ENCODE measurements at places on chromosomes 5 and 9. TPM values are rescaled to one million over a fixed set of nuclear protein-coding genes. Genes with fewer than 3 reads are reported as not detected.

GRCh38 chr5:104650313-104651055 is 1087.9 kb upstream of the NUDT12 start:
- no peak overlapping the region for H3K4me3 ChIP-seq
- no peak for DNase-seq
- H3K4me1 ChIP-seq, result no peaks in the 10 kb centered on the region
- H3K27ac ChIP-seq, result no peak overlapping the region

GRCh38 chr5:168668078-168668477 is 88.9 kb upstream of the PANK3 start:
- no peak overlapping the region for H3K27ac ChIP-seq
- no peaks in the 10 kb centered on the region for H3K4me1 ChIP-seq

DNA sequence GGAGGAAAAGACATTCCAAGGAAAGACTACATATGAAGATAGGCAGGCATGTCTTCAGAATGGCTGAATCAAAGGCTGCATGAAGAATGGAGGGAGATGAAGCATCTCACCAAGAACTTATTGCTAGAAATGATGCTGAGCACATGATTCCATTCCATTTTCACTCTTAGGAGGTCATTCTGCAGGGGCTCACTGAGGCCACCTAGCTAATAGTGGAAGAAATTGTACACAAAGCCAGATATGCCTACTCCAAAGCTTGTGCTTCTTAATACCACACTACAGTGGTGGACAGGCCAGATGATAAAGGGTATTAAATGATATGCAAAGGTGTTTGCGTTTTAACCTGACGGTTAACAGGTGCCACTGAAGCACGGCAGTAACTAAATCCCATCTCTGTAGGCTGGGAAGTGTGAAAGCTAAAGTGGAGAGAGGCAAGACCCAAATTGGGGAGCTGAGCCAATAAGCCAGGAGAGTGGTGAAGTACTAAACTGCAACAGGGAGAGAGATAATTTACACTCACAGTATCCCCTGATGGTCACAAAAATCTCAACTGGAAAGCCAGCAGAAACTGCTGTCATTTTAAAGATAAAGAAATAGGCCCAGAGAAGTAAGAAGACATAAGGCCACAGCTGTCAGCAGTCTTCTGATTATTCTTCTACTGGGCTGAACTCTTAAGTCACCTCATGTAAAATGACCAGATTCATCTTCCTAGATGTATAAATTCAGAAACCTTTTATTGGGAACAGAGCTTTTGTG is 14.6 kb downstream of the NDUFA8 start:
- no peaks in the 10 kb centered on the region for H3K36me3 ChIP-seq
- no peak overlapping the region for H3K27ac ChIP-seq
- H3K4me1 ChIP-seq, result peaks cover 28% of the 10 kb centered on the region
- DNase-seq, result no peak
- H3K4me3 ChIP-seq, result no peak overlapping the region

GRCh38 chr5:42590566-42590965 is 166.1 kb upstream of the CCDC152 start:
- peaks cover 77% of the 10 kb centered on the region for H3K4me1 ChIP-seq
- peak overlapping the region; percentile 78 for H3K27ac ChIP-seq
- no peaks in the 10 kb centered on the region for H3K27me3 ChIP-seq
- no peaks in the 10 kb centered on the region for H3K36me3 ChIP-seq
- peak; percentile 49 for DNase-seq
- no peak overlapping the region for H3K4me3 ChIP-seq

DNA sequence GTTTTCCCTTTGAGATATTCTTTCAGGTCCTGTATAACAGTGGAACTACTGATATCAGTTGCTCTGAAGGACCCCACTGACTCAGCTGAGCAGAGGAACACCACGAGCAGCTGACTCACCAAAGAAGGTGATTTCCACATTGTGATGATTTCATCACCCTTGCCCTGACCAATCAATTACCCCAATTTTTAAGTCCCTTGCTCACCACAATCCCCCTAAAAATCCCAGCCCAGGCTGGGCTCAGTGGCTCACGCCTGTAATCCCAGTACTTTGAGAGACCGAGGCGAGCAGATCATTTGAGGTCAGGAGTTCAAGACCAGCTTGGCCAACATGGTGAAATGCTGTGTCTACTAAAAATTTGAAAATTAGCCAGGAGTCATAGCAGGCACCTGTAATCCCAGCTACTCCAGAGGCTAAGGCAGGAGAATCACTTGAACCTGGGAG is 125.3 kb upstream of the ABCA1 start:
- DNase-seq, result no peak
- H3K4me3 ChIP-seq, result no peak overlapping the region
- no peaks in the 10 kb centered on the region for H3K4me1 ChIP-seq
- H3K27ac ChIP-seq, result no peak overlapping the region
- no peaks in the 10 kb centered on the region for H3K36me3 ChIP-seq
- no peaks in the 10 kb centered on the region for H3K27me3 ChIP-seq

SLC34A3 gene
- total RNA-seq, result not detected

SHISAL2B gene
- total RNA-seq, result not detected

KLF4 gene
- total RNA-seq, result 20.2 TPM
